ENCODE measurements at places on chromosomes 3 and 15. TPM values are rescaled to one million over a fixed set of nuclear protein-coding genes. Genes with fewer than 3 reads are reported as not detected.

ADAMTS17 gene
- total RNA-seq, result 15.2 TPM

ATP13A4 gene
- 0.31 TPM for total RNA-seq

PCCB gene
- total RNA-seq, result 42.8 TPM

SIDT1 gene
- total RNA-seq, result not detected

SCAMP5 gene
- total RNA-seq, result 1.7 TPM

NTRK3 gene
- total RNA-seq, result 0.62 TPM

KCNMB2 gene
- total RNA-seq, result not detected

FBXO40 gene
- not detected for total RNA-seq

PRRT3 gene
- total RNA-seq, result 2.5 TPM

SLC2A2 gene
- total RNA-seq, result not detected

All from aortic smooth muscle cell (primary cell).